ENCODE measurements at places on chromosomes 16 and 17. TPM values are rescaled to one million over a fixed set of nuclear protein-coding genes. Genes with fewer than 3 reads are reported as not detected.

TMED6 gene
- total RNA-seq, result not detected

OMG gene
- not detected for total RNA-seq

NTN1 gene
- total RNA-seq, result 1.2 TPM

TCAP gene
- total RNA-seq, result 1.7 TPM

- DNase-seq, result no peak
Observed at GRCh38 chr16:63943566-63943965, 1178.3 kb downstream of the CDH11 start.

RND2 gene
- total RNA-seq, result 1.1 TPM

DNA sequence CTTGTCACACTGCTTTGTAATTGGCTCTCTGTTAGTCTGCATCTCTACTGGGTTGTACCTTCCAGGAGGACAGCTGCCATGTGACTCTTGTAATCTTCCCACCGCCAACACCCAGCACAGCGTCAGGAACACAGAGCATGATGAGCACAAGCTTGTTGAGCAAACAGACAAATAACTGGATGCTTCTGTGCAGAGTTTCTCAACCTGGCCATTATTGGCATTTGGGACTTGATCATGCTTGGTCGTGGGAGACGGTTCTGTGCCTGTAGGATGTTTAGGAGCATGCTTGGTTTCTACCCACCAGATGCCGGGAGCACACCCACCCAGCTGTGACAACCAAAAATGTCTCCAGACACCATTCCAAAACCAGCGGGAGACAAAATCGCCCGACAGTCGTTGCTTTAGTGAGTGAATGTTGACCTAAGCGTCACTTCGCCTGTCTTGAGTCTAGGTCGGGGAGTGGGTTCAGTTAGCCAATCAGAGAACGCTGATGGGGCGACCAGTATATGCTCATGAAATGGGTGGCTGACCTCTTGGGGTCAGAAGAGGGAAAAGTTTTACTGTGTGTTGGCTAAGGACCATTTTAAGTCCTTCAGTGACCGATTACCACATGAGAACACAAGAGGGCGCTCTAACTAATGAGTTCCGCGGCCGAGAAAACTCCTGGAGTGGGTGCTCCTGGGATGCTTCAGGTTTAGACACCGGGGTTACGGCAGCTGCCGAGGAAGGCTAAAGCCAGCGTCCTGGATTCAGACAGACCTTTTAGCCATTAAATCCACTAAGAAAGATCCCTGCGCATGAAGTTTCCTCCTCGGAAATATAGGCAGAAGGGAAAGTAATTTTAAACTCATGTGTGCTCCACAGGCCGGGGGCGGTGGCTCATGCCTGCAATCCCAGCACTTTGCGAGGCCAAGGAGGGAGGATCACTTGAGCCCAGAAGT is 57.8 kb upstream of the TEX2 start:
- DNase-seq, result no peak

SPNS3 gene
- total RNA-seq, result not detected

CES4A gene
- 15.1 TPM for total RNA-seq

- DNase-seq, result no peak
Observed at GRCh38 chr17:68152161-68152571, 95.7 kb upstream of the AMZ2 start.

DNA sequence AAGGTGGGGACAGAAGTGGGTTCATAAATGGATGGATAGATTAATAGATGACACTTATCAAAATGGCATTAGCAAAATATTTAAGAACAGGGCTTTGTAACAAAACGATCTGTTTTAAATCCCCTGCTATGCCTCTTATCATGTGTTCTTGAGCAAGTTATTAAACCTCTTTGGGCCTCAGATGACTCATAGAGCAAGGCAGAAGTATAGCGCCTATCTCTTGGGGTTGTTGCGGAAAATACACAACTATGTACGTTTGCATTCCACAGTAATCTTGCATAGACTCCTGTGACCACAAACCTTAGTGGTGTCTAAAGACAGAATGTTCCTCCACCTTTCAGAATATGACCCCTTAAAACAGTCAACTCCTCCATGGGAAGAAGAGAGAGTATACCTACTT is 116.8 kb downstream of the CDYL2 start:
- DNase-seq, result no peak

DNA sequence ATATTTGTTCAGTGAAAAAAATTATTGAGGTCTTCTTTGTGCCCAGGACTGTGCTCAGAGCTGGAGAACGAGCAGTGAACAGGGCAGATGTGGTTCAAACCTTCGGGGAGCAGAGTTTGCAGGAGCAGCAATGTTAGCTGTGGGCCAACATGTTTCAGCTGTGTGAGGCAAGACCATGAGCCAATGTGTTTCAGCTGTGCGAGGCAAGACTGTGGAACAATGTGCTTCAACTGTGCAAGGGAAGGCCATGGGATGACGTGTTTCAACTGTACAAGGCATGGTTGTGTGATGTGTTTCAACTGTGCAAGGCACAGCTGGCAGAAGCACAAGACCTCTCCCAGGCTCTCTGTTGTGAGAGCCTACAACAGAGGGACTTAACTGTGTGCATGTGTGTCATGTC is 35.2 kb upstream of the SDK2 start:
- DNase-seq, result no peak

SOST gene
- not detected for total RNA-seq

- no peak for DNase-seq
Observed at GRCh38 chr17:2138318-2138717, 83.4 kb downstream of the HIC1 start.

DNA sequence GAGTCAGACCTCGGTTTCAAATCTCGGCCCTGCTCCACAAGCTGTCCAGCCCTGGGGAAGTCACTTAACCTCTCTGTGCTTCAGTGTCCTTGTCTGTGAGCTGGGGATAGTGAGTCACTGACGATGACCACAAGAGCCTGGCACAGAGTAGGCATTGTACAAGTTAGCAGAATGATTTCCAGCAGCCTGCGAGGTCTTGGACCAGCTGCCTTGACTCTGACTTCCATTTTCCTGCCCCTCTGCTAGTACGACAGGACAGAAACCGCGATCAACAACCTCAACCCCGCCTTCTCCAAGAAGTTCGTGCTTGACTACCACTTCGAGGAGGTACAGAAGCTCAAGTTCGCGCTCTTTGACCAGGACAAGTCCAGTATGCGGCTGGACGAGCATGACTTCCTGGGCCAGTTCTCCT is 20.7 kb downstream of the CPNE2 start:
- DNase-seq, result no peak

GRCh38 chr17:76681222-76682137 is 29.3 kb downstream of the MXRA7 start:
- peak; percentile 46 for DNase-seq

CHD9NB gene
- total RNA-seq, result 0.48 TPM

GRCh38 chr17:41464682-41465081 is 2.5 kb downstream of the KRT32 start:
- peak; percentile 38 for DNase-seq

DNA sequence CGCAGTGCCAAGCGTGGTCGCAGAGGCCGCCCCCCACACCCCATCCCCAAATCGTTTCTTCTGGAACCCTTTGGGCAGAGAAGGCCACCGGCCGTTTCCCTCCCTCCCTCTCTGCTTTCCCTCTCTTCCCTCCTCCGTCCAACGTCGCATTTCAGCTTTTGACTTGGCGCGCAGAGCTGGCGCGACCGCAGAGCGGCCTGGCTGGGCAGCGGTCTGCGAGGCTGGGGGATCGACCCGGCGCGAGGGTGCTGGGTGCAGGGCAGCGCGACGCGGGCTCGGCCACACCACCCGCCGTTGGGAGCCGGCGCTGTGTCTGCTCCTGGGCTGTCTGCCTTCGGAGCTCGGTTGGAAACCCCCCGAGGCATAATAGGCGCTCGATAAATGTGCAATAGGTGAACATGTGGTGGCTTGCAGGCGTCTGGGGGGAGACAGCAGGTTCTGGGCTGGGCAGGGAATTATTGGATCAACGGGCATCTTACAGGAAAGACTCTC is 2.8 kb upstream of the NTN3 start:
- DNase-seq, result no peak

MRC2 gene
- total RNA-seq, result 82.4 TPM

- DNase-seq, result no peak
Observed at GRCh38 chr17:40363111-40363827, 1.3 kb downstream of the GJD3 start.

PRSS36 gene
- 6.0 TPM for total RNA-seq

RGS11 gene
- 9.2 TPM for total RNA-seq

DNA sequence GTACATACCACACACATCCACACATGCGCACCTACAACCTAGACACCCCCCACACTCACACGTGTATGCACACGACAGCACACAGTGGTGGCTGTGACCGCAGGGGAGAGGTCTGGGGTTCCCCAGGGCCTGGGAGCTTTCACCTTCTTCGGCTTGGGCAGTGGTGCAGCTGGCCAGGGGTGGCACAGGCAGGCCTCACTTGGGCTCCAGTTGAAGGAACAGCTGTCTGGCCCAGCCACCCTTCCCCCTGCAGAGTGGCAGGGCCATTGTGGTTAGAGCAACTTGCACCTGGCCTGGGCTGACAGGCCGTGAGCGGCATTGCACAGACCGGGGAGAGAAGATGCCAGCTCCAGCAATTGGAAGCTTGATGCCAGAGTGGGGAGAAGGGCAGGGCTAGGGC is 114.5 kb upstream of the GSE1 start:
- no peak for DNase-seq

KRTAP4-4 gene
- not detected for total RNA-seq
